Fibroblast of pulmonary artery (primary cell): ENCODE measurements at places on chromosomes 5 and 9.

DNA sequence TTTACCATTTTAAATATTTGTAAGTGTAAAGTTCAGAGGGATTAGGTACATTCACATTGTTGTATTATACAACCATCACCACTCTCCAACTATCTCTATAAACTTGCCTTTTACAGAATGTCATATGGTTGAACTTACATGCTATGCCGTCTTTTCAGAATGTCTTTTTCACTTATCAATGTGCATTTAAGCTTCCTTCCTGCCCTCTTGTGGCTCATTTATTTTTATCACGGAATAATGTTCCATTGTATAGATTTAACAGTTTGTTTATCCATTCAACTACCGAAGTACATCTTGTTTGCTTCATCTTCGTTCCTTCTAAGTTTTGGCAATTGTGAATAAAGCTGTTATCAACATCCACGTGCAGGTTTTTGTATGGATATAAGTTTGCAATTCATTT is 133.3 kb upstream of the C6 start:
- peak; percentile 63 for DNase-seq

DNA sequence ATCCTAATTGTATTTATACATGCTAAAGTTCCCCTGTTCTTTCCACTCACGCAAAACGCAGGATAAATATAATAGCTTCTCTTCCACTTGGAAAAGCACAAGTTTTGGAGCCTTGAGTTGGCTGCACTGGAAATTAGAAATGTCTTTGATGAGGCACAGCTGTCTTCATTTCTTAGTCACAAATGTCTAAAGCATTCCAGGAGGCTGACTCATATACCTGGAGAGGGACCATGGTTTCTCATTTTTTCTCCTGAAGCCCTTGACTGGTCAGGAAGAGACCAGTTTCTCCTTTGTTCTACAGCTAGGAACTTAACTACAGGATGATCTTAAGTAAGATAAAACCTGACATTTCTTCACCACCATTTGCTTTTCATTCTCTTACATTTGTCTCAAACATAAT is 16.2 kb downstream of the MTX3 start:
- DNase-seq = peak; percentile 73

GRCh38 chr9:112049811-112050516 is 125.1 kb downstream of the SUSD1 start:
- no peak for DNase-seq

- peak; percentile 3 for DNase-seq
Measured at GRCh38 chr5:5523066-5523505, 100.6 kb downstream of the ICE1 start.

- peak; percentile 96 for DNase-seq
Measured at GRCh38 chr5:179818746-179819295, 1.9 kb upstream of the SQSTM1 start.
